ENCODE measurements at places on chromosomes 5 and 9. TPM values are rescaled to one million over a fixed set of nuclear protein-coding genes. Genes with fewer than 3 reads are reported as not detected.

Gene SLC34A1
- 0.43 TPM for total RNA-seq

Gene WDR38
- total RNA-seq, result not detected

Gene MZB1
- total RNA-seq, result 14.5 TPM

Gene RNF14
- 35.0 TPM for total RNA-seq

Gene PCDHGB5
- 0.11 TPM for total RNA-seq

Gene ZDHHC11
- 4.6 TPM for total RNA-seq

DNA sequence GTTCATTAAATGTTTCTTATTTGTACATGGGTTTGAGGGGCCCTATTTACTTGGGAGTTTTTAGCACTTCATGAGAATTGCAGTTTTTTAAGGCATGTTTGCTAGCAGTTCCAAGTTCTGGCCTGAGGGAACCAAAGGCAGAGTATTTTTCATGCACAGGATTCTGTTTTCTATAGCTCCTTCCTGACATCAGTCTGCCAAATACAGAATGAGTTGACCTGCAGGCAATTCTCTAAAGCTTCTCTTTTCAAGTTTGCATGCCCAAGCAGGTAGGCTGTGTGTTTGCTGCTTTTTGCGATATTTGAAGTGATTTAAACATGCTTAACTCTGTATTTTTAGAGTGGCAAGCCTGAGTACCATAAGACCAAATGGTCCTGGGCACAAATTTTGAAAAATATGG is 75.8 kb downstream of the AOPEP start:
- H3K27me3 ChIP-seq, result no peaks in the 10 kb centered on the region
- peaks cover 30% of the 10 kb centered on the region for H3K4me1 ChIP-seq
- H3K4me3 ChIP-seq, result no peak overlapping the region
- DNase-seq, result no peak
- no peak overlapping the region for H3K27ac ChIP-seq

GRCh38 chr5:169011451-169011850 is 289.5 kb downstream of the SLIT3 start:
- no peaks in the 10 kb centered on the region for H3K4me1 ChIP-seq

GRCh38 chr9:117958726-117959125 is 254.5 kb downstream of the TLR4 start:
- H3K27ac ChIP-seq, result no peak overlapping the region
- H3K4me3 ChIP-seq, result no peak overlapping the region
- H3K27me3 ChIP-seq, result no peaks in the 10 kb centered on the region
- H3K4me1 ChIP-seq, result no peaks in the 10 kb centered on the region
- H3K36me3 ChIP-seq, result no peaks in the 10 kb centered on the region

GRCh38 chr9:109417054-109417453 is 81.1 kb downstream of the PTPN3 start:
- H3K27me3 ChIP-seq, result peaks cover 20% of the 10 kb centered on the region
- H3K4me1 ChIP-seq, result peaks cover 32% of the 10 kb centered on the region
- peak overlapping the region; percentile 72 for H3K27ac ChIP-seq
- peak; percentile 24 for DNase-seq

- peaks cover 2% of the 10 kb centered on the region for H3K4me1 ChIP-seq
- H3K27ac ChIP-seq, result no peak overlapping the region
- H3K4me3 ChIP-seq, result no peak overlapping the region
- no peaks in the 10 kb centered on the region for H3K36me3 ChIP-seq
Measured at GRCh38 chr5:168215646-168216045, 75.8 kb upstream of the WWC1 start.

DNA sequence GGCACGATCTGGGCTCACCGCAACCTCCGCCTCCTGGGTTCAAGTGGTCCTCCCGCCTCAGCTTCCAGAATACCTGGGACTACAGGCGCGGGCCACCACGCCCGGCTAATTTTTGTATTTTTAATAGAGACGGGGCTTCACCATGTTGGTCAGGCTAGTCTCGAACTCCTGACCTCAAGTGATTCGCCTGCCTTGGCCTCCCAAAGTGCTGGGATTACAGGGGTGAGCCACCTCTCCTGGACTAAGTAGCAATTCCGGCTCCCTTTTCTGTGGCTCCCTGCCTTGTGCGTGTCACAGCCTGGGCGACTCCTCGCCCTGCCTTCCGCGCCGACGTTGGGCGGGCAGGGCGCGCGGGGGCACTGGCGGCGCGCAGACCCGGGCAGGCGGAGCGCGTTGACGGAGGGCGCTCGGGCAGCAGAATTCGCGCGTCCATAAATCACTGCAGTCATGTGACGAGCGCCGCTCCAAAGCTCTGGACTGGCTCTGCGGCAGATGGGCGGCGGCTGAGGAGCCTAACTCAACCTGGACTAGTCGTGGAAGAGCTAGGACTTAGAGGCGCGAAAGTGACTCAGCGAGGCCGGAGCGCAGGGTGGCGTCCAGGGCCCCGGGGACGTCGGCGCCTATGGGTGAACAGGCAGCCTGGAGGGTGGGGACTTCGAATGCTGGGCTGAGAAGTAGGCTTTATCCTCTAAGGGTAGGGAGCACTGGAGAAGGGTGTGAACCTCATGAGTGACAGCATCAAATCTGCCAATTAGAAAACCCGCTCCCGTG is 1.4 kb upstream of the CIZ1 start:
- no peaks in the 10 kb centered on the region for H3K27me3 ChIP-seq
- peaks cover 17% of the 10 kb centered on the region for H3K36me3 ChIP-seq
- peak; percentile 75 for DNase-seq
- peaks cover 35% of the 10 kb centered on the region for H3K4me1 ChIP-seq
- peak overlapping the region; percentile 52 for H3K4me3 ChIP-seq

GRCh38 chr9:97475059-97475458 is 26.4 kb upstream of the TMOD1 start:
- no peaks in the 10 kb centered on the region for H3K27me3 ChIP-seq
- DNase-seq, result no peak
- H3K27ac ChIP-seq, result no peak overlapping the region
- no peaks in the 10 kb centered on the region for H3K4me1 ChIP-seq
- H3K4me3 ChIP-seq, result no peak overlapping the region

DNA sequence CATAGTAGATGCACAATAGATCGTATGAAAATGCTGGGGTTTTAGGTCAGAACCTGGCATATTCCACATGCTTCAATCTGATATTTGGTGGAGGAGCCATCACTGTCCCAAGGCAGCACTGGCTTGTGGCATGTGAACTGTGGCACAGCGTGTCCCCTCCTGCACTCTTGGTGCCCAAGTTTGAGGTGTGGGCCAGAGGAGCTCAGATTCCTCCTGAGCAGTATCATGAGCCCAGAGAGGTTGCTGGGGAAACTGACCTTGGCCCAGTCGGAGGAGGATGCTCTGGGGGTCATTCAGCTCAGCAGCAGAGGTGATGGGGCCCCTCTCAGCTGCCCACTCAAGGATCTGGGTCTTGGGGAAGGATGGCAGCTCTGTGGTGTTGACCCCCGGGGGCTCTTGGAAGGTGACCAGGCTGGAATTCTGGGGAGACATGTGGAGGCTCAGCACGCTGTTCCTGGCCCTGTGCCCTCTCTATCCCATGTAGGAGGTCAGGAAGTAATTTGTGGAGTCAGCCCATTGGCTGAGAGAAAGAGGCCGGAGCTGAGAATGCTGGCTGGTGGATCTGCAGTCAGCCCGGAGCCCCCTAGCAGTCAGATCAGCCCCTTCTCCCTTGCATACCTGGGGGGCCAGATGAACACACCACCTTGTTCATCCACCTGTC is 23.7 kb downstream of the FPGS start:
- no peak overlapping the region for H3K4me3 ChIP-seq
- H3K27ac ChIP-seq, result peak overlapping the region; percentile 30

DNA sequence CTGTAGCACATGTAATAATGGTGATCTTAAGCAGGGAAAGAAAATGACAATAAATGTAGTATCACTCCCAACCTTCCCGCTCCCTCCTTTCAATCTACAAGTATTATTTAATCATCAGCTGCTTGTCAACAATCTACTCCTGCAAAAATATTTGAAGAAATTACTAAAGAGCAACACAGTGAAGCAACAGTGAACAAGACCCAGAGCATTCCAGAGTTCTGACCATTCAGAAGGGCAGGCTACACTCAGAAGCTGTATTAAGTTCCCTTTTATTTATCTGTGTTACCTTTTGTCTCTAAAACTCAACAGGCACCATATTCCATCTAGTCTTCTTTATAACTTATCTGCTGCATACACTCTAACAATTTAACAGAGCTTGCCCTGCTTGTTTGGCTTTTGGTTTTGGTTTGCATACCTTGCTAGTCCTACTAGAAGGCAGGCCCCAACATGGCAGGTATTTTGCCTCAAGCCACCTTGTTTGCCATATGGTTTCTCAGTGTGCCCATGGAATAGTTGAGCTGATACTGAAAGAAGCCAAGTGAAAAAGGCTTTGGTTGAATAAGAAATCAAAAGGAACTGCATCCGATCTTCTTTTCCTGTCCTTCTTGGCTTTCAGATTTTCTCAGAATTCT is 253.9 kb downstream of the CEMIP2 start:
- H3K4me1 ChIP-seq, result no peaks in the 10 kb centered on the region
- no peak for DNase-seq
- peaks cover 8% of the 10 kb centered on the region for H3K27me3 ChIP-seq
- H3K36me3 ChIP-seq, result no peaks in the 10 kb centered on the region
- H3K27ac ChIP-seq, result no peak overlapping the region

DNA sequence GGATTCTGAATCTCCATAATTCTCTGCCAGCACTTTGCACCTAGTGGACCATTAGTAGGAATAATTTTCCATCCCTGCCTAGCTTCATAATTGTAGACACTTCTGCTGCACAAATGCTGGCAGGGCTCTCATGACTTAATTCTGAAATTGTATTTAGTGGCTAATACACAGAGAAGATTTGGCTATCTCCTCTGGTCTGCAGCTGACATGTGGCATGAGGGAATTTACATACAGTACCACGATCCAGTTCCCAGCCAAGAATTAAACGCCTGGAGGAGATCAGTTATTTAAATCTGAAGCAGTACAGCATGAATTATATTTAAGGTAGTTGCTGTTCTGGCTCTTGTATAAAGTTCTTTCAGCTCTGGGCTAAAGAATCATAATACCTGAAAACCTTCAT is 46.5 kb downstream of the IQGAP2 start:
- no peak for DNase-seq
- peaks cover 26% of the 10 kb centered on the region for H3K36me3 ChIP-seq
- no peaks in the 10 kb centered on the region for H3K27me3 ChIP-seq
- H3K4me3 ChIP-seq, result no peak overlapping the region
- no peak overlapping the region for H3K27ac ChIP-seq

- no peak for DNase-seq
- no peaks in the 10 kb centered on the region for H3K4me1 ChIP-seq
- H3K4me3 ChIP-seq, result no peak overlapping the region
- no peaks in the 10 kb centered on the region for H3K36me3 ChIP-seq
- H3K27me3 ChIP-seq, result peaks cover 1% of the 10 kb centered on the region
- H3K27ac ChIP-seq, result no peak overlapping the region
Measured at GRCh38 chr9:14258156-14258555, 55.8 kb downstream of the NFIB start.

- H3K4me3 ChIP-seq, result no peak overlapping the region
- no peaks in the 10 kb centered on the region for H3K27me3 ChIP-seq
- DNase-seq, result no peak
- H3K36me3 ChIP-seq, result no peaks in the 10 kb centered on the region
Measured at GRCh38 chr5:31733371-31733770, 94.4 kb downstream of the PDZD2 start.

DNA sequence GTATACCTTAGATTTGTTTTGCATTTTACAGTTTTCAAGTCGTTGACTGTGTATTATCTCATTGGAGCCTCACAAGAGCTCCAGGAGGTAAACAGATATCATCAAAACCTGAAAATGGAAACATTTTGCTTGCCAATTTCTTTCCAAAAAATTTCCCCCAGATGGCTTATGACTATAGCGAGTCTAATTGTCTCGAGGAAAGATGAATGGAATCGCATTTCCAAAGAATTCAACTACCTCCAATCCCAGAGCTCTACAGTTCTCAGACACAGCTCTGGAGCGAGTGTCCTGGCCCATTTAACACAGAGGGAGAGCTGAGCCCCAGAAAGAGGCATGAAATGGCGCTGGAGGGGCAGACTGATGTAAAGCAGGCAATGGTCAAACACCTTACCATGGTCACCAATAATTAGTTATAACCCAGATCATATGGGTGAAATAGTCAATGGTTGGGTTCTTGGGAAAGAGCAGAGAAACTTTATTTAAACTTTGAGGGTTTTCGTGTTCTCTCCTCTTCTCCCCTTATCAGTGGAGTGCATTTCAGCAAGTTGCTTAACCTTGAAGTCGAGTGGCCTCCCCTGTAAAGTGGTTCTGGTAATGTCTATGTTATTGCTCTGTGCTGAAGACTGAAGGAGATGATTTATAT is 168.2 kb downstream of the ZDHHC21 start:
- no peaks in the 10 kb centered on the region for H3K4me1 ChIP-seq
- H3K27ac ChIP-seq, result no peak overlapping the region
- H3K4me3 ChIP-seq, result no peak overlapping the region

DNA sequence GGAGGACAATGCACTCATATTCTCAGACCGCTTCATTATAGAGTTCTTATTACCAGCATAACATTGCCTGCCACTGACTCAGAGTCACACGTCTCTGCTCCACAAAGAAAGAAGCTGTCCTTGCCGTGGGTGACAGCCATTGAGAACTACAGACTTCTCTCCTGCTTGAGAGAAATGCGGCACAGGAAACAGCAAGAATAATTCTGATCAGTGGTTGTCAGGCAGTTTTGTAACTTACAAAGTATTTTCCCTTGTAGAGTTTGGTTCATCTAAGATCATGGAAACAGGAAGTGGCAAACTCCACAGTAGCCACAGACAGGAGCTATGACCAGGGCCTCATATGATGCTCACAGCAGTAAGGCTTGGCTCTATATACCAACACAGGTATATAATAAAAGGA is 47.0 kb downstream of the KCNV2 start:
- H3K4me3 ChIP-seq, result no peak overlapping the region
- peak overlapping the region; percentile 84 for H3K27ac ChIP-seq
- peaks cover 29% of the 10 kb centered on the region for H3K4me1 ChIP-seq
- peaks cover 73% of the 10 kb centered on the region for H3K36me3 ChIP-seq

DNA sequence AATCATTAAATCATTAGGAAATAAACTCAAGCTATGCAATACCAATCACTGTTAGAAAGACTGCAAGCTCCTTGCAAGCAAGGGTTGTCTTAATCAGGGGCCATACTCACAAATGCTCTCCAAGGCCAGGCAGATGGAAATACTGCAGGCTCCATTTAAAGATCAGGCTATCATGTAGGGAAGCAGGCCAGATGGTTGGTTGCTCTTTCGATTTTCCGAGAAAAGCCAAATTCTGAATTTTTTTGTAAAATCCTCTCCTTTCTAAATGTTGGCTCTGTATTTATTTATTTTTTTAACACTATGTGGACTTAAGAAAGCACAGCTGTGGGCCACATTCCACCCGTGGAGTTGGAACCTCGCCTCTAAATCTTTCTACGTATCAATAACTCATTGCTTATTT is 127.1 kb downstream of the GLIS3 start:
- DNase-seq, result no peak
- no peak overlapping the region for H3K4me3 ChIP-seq
- no peaks in the 10 kb centered on the region for H3K4me1 ChIP-seq
- H3K27me3 ChIP-seq, result peaks cover 2% of the 10 kb centered on the region
- no peaks in the 10 kb centered on the region for H3K36me3 ChIP-seq

- no peak for DNase-seq
- H3K4me3 ChIP-seq, result no peak overlapping the region
- no peaks in the 10 kb centered on the region for H3K4me1 ChIP-seq
- H3K27me3 ChIP-seq, result no peaks in the 10 kb centered on the region
- H3K36me3 ChIP-seq, result no peaks in the 10 kb centered on the region
- H3K27ac ChIP-seq, result no peak overlapping the region
Measured at GRCh38 chr5:4976902-4977301, 163.2 kb upstream of the ADAMTS16 start.
